ENCODE measurements at places on chromosomes 11 and 22.

DNA sequence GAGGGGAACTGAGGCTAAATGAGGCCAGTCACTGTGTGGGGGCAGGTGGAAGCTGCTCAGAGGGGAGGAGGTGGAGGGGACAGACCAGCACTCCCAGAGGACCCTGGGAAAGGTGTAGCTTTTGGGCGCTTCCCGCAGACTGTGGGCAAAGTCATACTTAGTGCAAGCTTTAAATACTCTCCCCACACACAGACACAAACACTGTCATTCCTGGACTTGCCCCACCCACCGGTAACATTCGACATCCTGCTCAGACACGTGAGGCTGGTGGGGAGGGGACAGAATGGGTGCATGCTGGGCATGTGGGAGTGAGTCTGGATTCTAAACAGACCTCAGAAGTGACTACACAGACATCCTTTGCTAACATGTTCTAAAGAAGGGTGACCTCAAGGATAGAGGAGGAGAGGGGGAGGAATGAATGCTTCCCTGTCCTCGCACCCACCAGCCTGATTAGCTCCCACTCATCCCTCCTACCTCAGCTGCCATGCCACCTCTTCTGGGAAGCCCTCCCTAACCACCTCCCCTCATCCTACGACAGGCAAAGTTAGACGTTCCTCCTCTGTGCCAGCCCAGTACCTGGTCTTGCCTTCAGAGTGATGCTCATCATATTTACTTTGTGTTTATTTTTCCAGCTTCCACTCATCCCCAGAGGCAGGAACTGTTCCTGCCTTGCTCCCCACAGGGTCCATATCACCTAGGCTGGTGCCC lies 22.2 kb downstream of the TSKU start:
- no peak for DNase-seq

DNA sequence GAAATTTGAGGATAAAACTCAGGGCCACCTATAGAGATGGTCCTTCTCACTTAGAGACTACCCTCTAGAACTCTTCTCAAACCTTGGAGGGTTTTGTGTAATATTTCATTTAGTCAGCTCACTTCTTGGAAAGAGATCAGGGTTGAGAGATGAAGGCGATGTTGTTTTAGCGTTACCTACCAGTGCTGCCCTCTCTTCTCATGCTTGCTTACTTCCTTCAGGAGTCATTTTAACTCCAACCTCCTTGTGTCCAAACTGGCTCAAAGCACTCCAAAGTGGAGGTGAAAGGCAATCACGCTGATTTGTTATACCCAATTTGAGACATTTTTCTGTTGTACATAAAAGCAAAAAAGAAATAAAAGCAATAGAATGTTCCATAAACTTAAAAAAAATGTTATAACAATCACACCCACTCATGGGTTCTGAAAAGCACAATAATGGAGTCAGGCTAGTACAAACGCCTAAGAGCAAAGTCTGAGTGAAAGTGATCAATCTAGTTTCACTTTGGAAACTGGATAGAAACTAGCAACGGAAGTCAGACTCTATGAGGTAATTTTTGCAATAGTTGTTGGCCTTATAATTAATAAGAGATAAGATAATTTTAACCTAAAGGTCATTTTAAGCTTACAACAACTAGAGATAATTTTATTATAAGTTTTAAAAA lies 117.1 kb downstream of the MRTFA start:
- no peak for DNase-seq

- no peak for DNase-seq
Observed at GRCh38 chr11:88115828-88116755, 59.2 kb downstream of the RAB38 start.

DNA sequence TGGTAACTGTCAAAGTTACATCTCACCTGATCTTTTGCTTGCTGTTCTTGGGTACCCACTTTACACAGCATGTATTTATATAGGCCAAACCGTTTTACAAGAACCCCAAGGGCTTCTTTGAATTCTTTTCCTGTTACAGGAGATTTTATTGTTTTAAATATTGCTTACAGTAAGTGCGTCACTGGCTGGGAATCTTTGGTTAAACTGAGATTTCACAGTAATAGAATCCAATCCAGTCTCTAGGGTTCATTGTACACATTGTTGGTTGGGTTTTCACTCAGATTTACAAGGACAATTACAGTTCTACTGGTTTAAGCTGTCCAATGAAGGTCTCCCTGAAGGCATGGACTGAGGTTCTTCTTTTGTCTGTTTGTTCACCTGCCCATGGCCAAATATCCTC lies 171.7 kb downstream of the INSC start:
- DNase-seq, result no peak

- no peak for DNase-seq
Observed at GRCh38 chr22:30555282-30556210, 9.0 kb upstream of the SEC14L6 start.

- DNase-seq, result no peak
Observed at GRCh38 chr11:131999084-131999483, 628.7 kb downstream of the NTM start.

- DNase-seq, result no peak
Observed at GRCh38 chr11:77052518-77052917, 14.3 kb upstream of the CAPN5 start.

DNA sequence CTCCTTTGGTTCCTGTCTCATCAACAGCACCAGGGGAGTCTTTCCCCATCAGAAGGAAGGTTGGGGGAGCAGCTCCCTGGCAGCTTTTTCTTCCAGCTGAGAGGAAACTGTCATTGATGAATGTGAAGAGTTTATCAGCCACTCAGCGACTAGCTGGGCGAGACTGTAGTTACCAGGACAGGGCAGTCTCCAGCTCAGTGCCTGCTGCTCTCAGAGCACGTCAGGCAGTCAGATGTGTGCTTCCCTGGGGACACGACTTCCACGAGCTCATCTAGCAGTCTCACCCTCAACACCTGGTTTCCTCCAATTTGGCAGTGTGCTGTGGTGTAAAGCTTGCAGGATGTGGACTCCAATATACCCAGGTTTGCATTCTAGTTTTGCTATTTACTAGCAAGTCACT lies 12.5 kb upstream of the C1QTNF4 start:
- DNase-seq, result no peak

DNA sequence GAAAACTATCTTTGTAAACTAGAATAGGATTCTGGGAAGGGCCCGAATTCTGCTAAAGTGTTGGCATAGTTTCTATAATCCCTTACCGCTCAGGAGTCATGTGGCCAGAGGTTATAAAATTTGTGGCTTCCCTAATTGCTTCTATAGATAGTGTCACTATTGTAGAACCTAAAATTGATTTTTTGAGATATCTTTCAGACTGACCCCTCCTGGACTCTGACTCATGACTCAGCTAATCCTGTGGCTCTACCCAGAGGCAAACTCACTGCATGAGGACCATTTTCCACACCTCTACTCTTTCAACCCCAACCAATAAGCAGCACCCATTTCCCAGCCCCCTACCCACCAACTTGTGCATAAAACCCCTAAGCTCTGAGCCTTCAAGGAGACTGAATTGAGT lies 61.8 kb upstream of the PRSS23 start:
- no peak for DNase-seq

- DNase-seq, result no peak
Observed at GRCh38 chr11:47369676-47370075, 8.7 kb downstream of the SPI1 start.

DNA sequence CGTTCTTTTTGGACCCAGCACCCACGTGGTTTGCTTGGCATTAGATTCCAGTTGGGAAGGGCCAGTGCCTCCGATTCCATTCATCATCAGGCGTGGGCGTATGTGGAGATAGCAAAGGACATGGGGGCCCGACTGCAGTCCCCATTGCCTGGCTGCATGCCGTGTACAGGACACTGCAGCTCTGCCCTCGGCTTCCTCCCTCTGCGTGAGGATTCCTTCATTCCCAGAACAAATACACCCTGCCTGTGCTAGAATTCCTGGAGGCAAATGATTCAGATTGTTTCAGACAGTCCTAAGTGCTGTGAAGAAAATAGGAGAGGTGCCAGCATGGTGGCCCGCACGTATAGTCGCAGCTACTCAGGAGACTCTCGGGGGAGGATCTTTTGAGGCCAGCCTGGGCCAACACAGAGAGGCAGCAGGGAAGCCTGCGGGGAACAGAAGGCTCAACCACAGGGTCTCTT lies 15.4 kb downstream of the DERL3 start:
- DNase-seq, result no peak

DNA sequence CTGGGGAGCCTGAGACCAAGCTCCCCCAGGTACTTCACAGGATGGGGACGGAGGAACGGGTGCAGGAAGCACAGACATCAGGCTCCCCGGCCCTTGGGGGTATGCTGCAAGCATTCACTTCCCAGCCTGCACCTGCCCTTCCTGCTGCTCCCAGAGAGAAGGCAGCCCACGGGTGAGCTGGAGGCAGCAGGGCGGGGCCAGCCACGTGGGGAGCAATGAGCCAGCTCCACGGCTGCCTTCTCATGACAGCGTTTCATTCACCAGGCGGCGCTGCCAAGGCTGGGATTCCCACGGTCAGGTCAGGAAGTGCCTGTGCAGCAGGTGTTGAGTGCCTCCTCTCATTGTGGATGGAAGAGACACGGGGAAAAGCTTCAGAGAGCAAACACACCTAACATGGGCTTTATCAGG lies 14.5 kb upstream of the PHLDA2 start:
- DNase-seq, result no peak

DNA sequence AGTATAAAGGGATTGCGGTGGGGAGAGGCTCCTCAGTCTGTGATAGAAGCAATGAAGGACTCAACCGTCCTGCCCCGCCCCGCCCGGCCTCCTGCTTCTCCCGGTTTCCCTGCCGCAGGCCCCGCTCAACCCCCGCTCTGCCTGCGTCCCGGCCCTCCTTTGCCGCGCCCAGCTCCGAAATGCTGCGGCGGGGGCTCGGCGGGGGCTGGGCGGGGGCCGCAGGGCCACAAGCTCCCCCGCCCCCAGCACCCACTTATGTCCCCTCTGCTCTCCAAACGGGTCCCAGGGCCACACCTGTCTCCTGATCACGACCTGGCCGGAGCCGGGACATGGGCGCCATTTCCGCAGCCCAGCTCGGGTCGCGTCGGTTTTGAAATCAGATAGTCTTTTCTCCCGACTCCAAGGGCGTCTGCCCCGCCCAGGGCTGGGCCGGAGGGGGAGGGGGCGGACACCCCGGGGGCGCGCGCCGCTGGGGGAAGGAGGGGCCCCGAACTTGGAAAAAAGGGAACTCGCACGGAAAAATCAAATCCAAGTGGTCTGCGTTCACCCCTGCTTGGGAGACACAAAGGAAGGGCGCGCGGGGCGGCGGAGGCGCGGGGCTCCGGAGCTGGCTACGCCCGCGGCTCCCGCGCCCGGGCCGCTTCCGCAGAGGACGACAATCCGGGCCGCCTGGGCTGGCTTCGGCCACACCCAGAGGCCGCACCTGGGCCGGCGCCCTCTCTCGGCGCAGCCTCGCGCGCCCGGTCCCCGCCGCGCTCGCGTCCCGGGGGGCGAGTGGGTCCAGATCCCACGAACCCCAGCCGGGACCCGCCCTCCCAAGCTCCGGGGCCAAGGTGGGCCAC lies 70.6 kb upstream of the EP300 start:
- no peak for DNase-seq

- no peak for DNase-seq
Observed at GRCh38 chr11:94844031-94844430, 75.9 kb downstream of the AMOTL1 start.

- DNase-seq, result no peak
Observed at GRCh38 chr11:10407055-10407454, 48.0 kb upstream of the AMPD3 start.

DNA sequence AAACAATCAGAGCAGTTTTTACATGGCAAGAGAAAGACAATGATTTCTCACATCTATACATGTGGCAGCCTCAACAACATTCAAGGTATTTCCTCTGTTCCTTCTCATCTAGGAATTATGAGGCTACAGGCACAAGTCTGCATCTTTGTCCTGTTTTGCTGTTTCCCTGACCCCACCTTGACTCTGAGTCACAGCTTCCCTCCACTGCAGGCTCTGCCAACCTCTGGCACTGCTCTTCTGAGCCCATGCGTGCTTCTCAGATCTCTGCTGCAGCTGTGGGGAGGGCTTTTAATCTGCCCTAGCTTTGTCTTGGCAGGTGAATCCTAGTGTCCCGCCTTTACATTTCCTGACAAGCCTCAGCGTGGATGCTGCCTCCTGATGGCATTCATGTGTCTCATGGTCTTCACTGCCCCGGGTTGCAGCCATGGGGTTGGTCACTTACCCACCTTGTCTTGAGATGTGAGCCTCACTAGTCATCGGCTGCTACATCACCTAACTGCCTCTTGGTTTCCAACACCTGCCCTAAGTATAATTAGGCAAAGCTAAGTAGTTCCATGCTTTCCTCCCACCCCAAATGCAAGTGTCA lies 578.5 kb downstream of the TBC1D22A start:
- DNase-seq, result no peak

DNA sequence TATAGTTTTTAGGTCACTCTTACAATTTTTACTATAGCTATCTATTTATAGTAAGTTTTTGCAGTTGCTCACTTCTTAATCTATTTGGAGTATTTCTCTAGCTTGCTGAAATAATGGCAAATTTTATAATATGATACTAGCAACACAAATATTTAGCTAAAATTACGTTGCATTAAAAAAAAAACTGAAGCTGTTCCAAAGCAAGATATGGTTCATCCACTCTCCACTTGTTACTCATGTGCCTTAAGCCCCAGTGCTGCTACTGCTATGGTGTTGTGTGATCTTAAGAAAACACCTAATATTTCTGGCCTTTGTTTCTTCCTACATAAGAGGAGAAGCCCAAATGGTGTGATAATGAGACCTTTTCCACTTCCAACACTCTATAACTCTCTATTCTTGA lies 479 bp downstream of the MMP3 start:
- DNase-seq, result no peak

DNA sequence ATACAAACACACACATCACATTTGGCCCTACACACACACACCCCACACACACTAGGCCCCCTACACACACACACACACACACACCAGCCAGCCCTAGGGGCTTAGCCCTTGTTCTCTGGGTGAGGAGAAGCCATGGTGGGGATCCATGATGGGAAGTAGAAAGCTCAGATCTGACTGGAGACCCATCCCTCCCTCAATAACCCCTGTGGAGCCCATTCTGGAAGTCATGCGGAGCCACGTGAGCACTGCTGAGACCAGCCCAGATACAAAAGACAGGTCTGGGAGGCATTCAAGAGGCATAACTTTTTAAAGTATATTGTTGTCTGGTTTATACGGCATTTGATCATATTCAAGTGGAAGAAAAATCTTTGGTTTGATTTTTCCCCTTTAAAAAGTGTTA lies 448.5 kb downstream of the SOX6 start:
- DNase-seq, result no peak
